Prostate gland (tissue), 2 donors: ENCODE measurements at places on chromosomes 6 and 20.

DNA sequence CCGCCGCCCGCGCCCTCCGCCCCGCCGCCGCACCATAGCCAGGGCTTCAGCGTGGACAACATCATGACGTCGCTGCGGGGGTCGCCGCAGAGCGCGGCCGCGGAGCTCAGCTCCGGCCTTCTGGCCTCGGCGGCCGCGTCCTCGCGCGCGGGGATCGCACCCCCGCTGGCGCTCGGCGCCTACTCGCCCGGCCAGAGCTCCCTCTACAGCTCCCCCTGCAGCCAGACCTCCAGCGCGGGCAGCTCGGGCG lies 1.5 kb downstream of the FOXC1 start:
- no peaks in the 10 kb centered on the region for H3K36me3 ChIP-seq
- H3K27ac ChIP-seq = peak overlapping the region; percentile 83
- H3K4me3 ChIP-seq = peak overlapping the region; percentile 58
- DNase-seq = no peak
- peaks cover 3% of the 10 kb centered on the region for H3K4me1 ChIP-seq

- no peak overlapping the region for H3K4me3 ChIP-seq
- H3K36me3 ChIP-seq = no peaks in the 10 kb centered on the region
- no peak for DNase-seq
- H3K27ac ChIP-seq = no peak overlapping the region
- H3K27me3 ChIP-seq = no peaks in the 10 kb centered on the region
- no peaks in the 10 kb centered on the region for H3K4me1 ChIP-seq
These were observed 24.2 kb upstream of the PNPLA1 start for GRCh38 chr6:36245572-36246061.

GRCh38 chr6:55758156-55758937 lies 117.0 kb downstream of the BMP5 start:
- H3K4me3 ChIP-seq = no peak overlapping the region
- H3K4me1 ChIP-seq = no peaks in the 10 kb centered on the region
- H3K27me3 ChIP-seq = no peaks in the 10 kb centered on the region
- DNase-seq = no peak

- no peak overlapping the region for H3K27ac ChIP-seq
- H3K27me3 ChIP-seq = no peaks in the 10 kb centered on the region
These were observed 155.1 kb downstream of the SLC24A3 start for GRCh38 chr20:19367591-19367990.

GRCh38 chr20:35345189-35345588 lies 53.0 kb upstream of the FAM83C start:
- H3K36me3 ChIP-seq = no peaks in the 10 kb centered on the region
- H3K27me3 ChIP-seq = no peaks in the 10 kb centered on the region
- H3K4me1 ChIP-seq = no peaks in the 10 kb centered on the region
- no peak overlapping the region for H3K4me3 ChIP-seq

GRCh38 chr6:51618563-51618962 lies 468.9 kb downstream of the PKHD1 start:
- no peaks in the 10 kb centered on the region for H3K4me1 ChIP-seq
- no peaks in the 10 kb centered on the region for H3K36me3 ChIP-seq
- H3K27me3 ChIP-seq = no peaks in the 10 kb centered on the region

- DNase-seq = no peak
- no peaks in the 10 kb centered on the region for H3K36me3 ChIP-seq
- H3K27me3 ChIP-seq = peaks cover 3% of the 10 kb centered on the region
- H3K4me3 ChIP-seq = no peak overlapping the region
- no peak overlapping the region for H3K27ac ChIP-seq
- no peaks in the 10 kb centered on the region for H3K4me1 ChIP-seq
These were observed 40.4 kb downstream of the IRF4 start for GRCh38 chr6:431986-432385.

DNA sequence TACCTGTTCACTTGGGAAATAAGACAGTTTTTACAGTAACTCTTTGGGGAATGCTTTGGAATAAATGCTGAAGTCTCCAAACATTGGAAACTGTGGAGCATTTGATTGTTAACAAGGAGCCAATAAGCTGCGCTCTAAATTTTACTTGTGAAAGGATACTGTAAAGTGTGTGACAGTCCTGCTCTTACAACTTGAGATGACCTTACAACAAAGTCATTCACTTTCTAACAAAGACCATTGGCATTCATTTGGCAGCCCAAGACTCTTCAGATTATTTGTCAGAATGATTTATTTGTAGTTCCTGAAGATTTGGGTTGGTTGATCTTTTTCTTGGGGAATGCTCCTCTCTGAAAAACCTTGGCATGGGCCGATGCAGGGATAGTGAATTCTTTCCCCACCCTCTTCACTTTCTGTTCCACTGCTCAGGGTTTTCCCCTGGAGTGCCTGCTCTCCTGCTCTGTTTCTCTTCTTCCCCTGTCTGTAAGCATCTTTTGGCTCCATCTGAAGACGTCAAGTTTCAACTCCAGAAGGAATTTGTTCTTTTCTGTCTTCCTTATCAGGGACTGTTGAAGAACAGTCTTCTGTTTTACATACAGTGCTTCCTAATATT lies 116.4 kb downstream of the AKAP7 start:
- no peak overlapping the region for H3K4me3 ChIP-seq
- no peaks in the 10 kb centered on the region for H3K27me3 ChIP-seq
- no peaks in the 10 kb centered on the region for H3K4me1 ChIP-seq
- no peak overlapping the region for H3K27ac ChIP-seq
- DNase-seq = no peak

DNA sequence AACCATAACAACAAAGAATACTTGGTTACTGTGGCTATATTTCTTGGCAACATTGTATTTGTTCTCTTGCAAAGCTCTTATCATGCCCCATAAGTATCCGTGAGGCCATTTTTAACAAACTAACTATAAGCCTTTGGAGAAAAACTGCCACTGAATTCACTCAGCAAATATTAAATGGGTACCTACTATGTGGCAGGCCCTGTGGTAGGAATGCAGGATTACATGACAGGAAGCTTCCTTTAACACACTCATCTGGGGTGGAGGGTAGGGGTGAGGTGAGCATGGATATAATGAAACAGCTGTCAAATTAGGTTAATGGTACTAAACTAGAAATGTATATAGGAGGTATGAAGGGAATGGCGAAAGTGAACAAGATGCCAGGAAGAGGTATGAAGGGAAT lies 504.8 kb downstream of the MEI4 start:
- H3K27ac ChIP-seq = no peak overlapping the region
- H3K4me3 ChIP-seq = no peak overlapping the region
- DNase-seq = no peak
- H3K27me3 ChIP-seq = no peaks in the 10 kb centered on the region

DNA sequence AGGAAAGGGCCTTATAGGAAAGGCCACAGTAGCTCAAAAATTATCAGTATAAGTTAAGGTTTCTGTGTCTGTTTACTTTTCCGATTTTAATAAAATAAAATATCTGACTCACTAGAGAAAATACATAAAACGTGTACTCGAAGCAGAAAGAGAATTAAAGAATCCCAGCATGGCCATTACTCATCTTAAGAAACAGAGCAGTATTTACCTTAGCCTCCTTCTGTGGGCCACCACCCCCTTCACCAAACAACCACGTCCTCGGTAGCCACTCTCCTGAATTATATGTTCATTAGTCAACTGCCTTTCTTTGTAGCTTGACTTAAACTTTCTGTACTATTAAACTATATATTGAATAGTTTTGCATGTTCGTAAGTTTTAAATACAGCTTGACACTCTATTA lies 72.2 kb upstream of the SPTLC3 start:
- no peak overlapping the region for H3K4me3 ChIP-seq
- no peak for DNase-seq
- no peak overlapping the region for H3K27ac ChIP-seq
- H3K4me1 ChIP-seq = no peaks in the 10 kb centered on the region
- H3K36me3 ChIP-seq = no peaks in the 10 kb centered on the region
- H3K27me3 ChIP-seq = no peaks in the 10 kb centered on the region

DNA sequence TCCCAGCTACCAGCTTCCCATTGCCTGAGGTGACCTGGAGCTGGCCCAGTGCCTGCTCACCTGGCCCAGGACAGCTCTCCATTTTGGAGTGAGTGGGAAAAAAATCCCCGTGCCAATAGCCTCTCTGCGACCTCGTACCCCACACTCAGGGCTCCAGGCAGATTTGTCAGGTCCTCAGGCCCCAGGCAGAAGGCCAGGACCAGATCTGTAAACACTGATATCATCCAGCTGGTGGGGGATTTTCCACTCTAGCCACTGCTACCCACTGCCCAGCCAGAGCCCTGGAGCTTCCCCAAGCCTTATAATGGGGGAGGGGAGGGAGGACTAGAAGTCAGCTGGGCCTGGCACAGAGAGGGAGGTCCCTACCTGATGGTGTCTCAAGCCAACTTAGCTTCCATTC lies 1.3 kb upstream of the PGC start:
- no peaks in the 10 kb centered on the region for H3K4me1 ChIP-seq
- H3K27me3 ChIP-seq = no peaks in the 10 kb centered on the region
- no peak for DNase-seq

DNA sequence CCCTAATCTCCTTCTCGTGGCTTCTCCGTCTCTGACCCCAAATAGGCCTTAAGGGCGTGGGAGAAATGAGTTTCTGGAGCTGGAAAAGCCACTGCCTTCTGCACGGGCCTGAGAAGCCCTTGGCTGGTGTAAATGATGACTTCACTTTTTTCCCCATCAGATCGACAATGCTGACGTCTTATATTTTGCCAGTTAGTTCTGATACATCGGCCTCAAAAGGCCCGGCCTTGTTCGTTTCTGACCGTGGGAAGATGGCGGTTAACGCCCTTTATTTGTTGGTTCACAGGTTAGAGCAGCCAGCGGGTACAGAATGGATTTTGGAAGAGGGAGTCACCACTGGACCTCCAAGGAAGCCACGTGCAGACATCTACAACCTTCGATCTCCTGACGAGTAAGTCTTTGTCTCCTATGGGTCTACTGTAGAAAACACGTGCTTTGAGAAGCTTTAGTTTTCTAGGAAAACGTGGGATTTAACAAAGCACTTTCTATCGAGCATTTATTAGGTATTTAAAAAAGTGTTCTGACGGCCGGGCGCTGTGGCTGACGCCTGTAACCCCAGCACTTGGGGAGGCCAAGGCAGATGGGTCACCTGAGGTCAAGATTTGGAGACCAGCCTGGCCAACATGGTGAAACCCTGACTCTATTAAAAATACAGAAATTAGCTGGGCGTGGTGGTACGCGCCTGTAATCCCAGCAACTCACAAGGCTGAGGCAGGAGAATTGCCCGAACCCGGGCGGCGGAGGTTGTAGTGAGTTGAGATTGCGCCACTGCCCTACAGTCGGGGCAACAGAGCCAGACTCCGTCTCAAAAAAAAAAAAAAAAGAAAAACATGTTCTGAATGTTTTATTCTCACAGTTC lies 1.2 kb upstream of the ZNFX1 start:
- peaks cover 22% of the 10 kb centered on the region for H3K36me3 ChIP-seq
- H3K4me1 ChIP-seq = peaks cover 20% of the 10 kb centered on the region
- H3K27me3 ChIP-seq = no peaks in the 10 kb centered on the region
- H3K27ac ChIP-seq = peak overlapping the region; percentile 97
- DNase-seq = no peak

DNA sequence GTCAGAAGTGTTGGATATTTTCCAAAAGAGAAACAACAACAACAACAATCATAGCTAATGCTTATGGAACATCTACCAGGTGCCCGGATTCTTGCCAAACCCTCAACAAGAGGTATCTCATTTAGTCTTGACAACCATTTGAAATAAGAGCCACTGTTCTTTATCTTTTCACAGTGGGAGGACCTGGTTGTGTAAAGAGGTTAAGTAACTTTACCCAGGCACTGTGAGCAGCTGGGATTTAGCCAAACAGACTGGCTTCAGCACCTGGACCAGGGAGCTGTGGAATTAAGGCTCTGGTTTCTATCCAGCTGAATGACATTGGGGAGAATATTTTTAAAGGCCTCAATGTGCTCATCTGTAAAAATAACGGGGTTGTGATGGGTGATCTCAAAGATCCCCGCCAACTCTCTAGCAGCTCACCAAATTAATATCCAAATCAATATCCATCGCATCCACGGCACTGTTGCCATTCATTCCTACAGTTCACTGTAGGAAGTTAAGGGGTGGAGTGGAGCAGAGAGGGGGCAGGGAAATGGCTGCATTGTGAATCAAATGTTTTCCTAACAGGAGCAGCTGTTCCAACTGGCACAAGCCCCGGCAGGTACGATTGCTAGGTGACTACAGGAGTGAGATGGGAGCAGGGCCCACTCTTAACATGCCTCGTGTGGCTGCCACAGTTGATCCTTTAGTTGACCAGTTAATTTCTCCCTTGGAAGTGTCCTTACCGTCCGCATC lies 61.8 kb downstream of the GCNT2 start:
- H3K36me3 ChIP-seq = no peaks in the 10 kb centered on the region
- peaks cover 13% of the 10 kb centered on the region for H3K4me1 ChIP-seq
- H3K27ac ChIP-seq = peak overlapping the region; percentile 21

- no peaks in the 10 kb centered on the region for H3K27me3 ChIP-seq
- no peak overlapping the region for H3K27ac ChIP-seq
- no peak for DNase-seq
- H3K4me1 ChIP-seq = no peaks in the 10 kb centered on the region
These were observed 19.2 kb upstream of the GLP1R start for GRCh38 chr6:39029156-39030011.

DNA sequence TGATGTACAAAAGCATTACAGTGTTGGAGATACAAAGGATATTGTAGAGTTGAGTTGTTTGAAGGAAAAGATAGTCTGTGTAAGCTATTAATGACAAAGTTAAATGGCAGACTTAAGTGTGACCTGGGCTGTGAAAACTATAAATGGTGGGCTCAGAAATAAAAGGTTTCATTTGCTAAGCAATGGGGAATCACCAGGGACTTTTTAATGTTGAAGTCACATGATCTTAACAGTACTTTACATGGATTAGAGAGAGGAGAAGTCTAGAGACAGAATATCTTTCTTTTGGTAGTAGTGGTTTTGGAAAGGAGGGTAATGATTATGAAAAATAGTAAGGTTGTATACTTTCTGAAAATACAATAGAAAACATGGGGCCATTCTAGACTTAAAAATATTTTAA lies 67.1 kb downstream of the SCAF8 start:
- no peak overlapping the region for H3K4me3 ChIP-seq
- H3K4me1 ChIP-seq = no peaks in the 10 kb centered on the region
- H3K27ac ChIP-seq = no peak overlapping the region
- no peaks in the 10 kb centered on the region for H3K36me3 ChIP-seq
- no peak for DNase-seq

- H3K27me3 ChIP-seq = no peaks in the 10 kb centered on the region
- H3K4me1 ChIP-seq = peaks cover 7% of the 10 kb centered on the region
- H3K4me3 ChIP-seq = no peak overlapping the region
- H3K27ac ChIP-seq = no peak overlapping the region
- no peak for DNase-seq
- H3K36me3 ChIP-seq = no peaks in the 10 kb centered on the region
These were observed 347.5 kb downstream of the PRL start for GRCh38 chr6:21949211-21949801.

DNA sequence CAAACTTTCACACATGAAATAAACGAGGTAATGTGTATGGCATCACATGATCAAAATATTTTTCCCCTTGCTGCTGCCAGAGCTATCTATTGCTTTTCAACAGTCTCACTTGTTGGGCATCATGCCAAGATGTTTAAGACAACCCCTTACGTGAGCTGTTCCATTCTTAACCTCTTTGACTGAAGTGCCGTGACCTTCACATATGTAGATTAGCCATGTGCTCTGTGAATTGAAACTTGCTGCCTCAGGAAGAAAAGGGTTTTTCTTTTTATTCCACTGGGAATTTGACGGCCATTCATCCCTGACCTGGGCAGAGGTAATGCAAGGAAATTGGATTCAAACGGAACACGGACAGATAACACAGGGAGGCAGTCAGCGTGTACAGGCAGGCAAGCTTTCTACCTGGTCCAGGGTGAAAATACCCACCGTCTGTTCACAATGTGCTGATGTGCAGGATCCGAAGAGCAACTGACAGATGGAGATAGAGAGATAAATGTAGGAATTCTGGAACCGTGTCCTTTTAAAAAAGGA lies 14.2 kb downstream of the ARID1B start:
- no peaks in the 10 kb centered on the region for H3K27me3 ChIP-seq
- no peaks in the 10 kb centered on the region for H3K4me1 ChIP-seq
- H3K36me3 ChIP-seq = no peaks in the 10 kb centered on the region
